ENCODE measurements at places on chromosomes 7 and 10. TPM values are rescaled to one million over a fixed set of nuclear protein-coding genes. Genes with fewer than 3 reads are reported as not detected.

The MUC3A gene
- not detected for total RNA-seq

DNA sequence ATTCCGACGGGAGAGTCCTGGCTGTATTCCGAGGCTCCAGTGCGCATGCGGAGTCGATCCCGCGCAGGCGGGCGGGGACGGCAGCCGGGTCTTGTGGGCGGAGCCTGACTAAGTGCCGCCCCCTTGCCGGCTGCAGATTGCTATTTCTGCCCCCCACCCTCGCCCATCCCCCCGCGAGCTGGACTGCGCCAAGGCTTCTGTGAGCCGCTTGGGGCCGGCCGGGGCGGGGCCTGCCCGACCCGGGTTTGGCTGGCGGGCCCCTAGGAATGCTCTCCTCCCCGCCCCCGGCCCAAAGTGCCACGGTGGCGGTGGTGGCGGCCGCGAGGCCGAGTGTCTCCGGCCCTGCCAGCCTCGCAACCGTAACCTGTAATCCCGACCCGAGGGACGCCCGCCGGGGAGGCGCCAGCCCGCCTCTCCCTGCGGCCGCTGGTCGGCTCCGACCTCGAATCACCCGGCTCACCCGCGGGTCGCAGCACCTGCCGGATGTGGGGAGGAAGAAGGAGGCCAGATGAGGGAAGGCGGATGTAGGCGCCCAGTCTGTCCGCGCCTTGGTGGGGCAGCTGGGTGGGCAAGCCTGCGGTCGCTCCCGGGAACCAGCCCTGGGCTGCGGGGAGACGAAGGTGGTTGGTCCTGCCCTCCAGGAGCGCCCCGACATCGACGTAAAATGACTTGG, 702 bp upstream of the KAZALD1 start:
- no peaks in the 10 kb centered on the region for H3K36me3 ChIP-seq
- peak; percentile 96 for DNase-seq
- peaks cover 43% of the 10 kb centered on the region for H3K4me1 ChIP-seq
- peaks cover 10% of the 10 kb centered on the region for H3K27me3 ChIP-seq
- H3K4me3 ChIP-seq: peak overlapping the region; percentile 80
- H3K27ac ChIP-seq: peak overlapping the region; percentile 95

DNA sequence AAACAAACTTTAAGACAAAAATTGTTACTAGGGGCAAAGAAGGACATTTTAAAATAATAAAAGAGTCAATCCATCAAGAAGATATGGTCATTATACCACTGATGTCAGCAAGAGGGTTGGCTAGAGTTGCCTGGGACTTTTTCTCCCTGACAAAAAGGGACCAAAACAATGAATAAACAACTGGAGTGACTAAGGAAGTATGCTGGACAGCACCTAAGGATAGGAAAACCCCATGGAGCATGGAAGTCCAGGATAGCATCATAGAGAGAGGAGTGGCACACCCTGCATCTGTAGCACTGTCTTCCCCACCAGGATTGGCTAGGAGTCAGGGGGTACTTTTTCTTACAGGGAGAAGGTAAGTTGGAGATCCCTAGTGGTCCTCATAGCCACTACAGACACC, 73.5 kb upstream of the MACROH2A2 start:
- H3K27ac ChIP-seq: no peak overlapping the region
- no peaks in the 10 kb centered on the region for H3K36me3 ChIP-seq
- no peaks in the 10 kb centered on the region for H3K4me1 ChIP-seq

GRCh38 chr7:106767078-106767477, 98.0 kb upstream of the PIK3CG start:
- no peaks in the 10 kb centered on the region for H3K27me3 ChIP-seq
- no peaks in the 10 kb centered on the region for H3K4me1 ChIP-seq
- H3K27ac ChIP-seq: no peak overlapping the region
- DNase-seq: no peak
- no peaks in the 10 kb centered on the region for H3K36me3 ChIP-seq

DNA sequence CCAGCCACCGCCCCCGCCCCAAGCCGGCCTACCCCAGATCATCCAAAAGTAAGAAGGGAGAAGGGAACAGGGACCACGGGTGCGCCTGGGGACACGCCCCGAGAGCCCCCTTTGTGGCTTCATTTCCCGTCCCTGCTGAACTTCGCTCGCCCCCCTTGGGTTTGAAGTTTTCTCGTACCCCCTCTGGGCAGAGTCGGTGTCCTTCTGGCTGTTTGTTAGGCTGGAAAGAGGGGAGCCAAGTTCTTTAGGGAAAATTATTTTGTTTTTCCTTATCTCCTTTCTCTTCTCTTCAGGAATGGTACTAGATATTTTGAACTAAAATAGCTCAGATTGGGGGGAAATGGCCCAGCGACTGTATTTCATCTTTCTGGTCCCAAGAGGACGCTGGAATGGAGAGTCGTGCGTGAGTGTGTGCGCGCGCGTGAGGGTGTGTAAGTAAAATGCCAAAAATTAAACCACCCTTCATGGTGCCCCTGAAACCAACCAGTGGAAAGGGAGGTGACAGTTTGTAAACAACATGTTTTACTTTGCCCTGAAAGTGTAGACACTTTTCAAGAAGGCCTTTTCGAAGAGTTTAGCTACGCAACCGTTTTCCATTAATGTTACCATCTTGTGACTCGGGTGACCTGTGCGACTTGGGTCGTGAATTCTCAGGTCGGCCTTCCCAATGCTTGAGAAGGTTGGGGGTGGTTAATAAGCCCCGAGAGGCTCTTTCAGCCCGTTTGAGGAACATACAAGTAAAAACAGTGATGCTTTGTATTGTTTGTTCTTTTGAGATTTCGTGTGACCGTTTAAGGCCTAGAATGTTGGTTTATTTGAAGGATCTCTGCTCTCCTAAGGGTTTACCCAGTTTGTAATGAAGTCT, 694 bp downstream of the RBM20 start:
- peaks cover 14% of the 10 kb centered on the region for H3K27me3 ChIP-seq
- no peak for DNase-seq
- H3K36me3 ChIP-seq: no peaks in the 10 kb centered on the region
- H3K27ac ChIP-seq: peak overlapping the region; percentile 74
- H3K4me3 ChIP-seq: peak overlapping the region; percentile 58

- no peak overlapping the region for H3K4me3 ChIP-seq
- H3K27me3 ChIP-seq: no peaks in the 10 kb centered on the region
- no peak overlapping the region for H3K27ac ChIP-seq
Measured at GRCh38 chr7:9283246-9283645, 849.8 kb downstream of the NXPH1 start.

The TFPI2 gene
- total RNA-seq: 3.8 TPM

The MMD2 gene
- not detected for total RNA-seq

DNA sequence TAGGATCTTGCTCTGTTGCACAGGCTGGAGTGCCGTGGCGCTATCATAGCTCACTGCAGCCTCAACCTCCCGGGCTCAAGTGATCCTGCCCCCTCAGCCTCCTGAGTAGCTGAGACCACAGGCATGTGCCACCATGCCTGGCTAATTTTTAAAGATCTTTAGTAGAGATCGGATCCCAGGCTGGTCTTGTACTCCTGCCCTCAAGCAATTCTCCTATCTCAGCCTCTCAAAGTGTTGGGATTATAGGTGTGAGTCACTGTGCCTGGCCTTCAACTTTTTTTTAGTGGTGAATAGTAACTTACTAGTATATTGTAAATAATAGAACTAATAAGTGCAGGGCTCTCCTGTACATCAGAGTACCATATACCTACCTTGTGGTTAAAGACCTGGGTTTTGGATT, 52.1 kb upstream of the LMTK2 start:
- no peak for DNase-seq
- no peak overlapping the region for H3K27ac ChIP-seq
- no peaks in the 10 kb centered on the region for H3K4me1 ChIP-seq
- H3K4me3 ChIP-seq: no peak overlapping the region

- DNase-seq: no peak
- H3K27ac ChIP-seq: peak overlapping the region; percentile 90
- H3K36me3 ChIP-seq: no peaks in the 10 kb centered on the region
- peaks cover 38% of the 10 kb centered on the region for H3K4me1 ChIP-seq
Measured at GRCh38 chr10:86665218-86665607, 3.1 kb upstream of the LDB3 start.

Data from sigmoid colon (tissue), 7 donors.